ENCODE measurements at places on chromosomes 5 and 9.

DNA sequence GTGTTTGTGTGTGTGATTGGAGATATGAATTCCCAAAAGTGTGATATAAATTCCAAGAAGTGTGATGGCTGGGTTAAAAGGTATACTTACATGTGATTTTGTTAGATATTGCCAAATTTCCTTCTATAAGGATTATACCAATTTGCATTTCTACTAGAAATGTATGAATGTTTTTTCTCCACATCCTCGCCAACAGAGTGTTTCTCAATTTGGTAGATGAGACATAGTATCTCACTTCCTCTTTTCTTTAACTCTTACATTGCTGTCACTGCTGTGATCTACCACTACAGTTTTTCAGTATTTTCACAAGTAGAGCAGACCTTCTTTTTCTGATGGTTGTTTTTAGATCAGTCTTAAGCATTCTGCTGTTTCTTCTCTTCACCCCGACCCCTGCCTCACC is 111.3 kb downstream of the FER start:
- no peak for DNase-seq

GRCh38 chr9:93983875-93984274 is 28.7 kb upstream of the BARX1 start:
- no peak for DNase-seq

GRCh38 chr5:66932457-66932856 is 264.1 kb downstream of the CD180 start:
- DNase-seq: no peak

- no peak for DNase-seq
Measured at GRCh38 chr5:154970759-154971158, 29.9 kb downstream of the MRPL22 start.

GRCh38 chr9:86280580-86280979 is 1.8 kb downstream of the ISCA1 start:
- no peak for DNase-seq

- DNase-seq: no peak
Measured at GRCh38 chr5:17991775-17992174, 357.5 kb downstream of the TAF11L14 start.

- no peak for DNase-seq
Measured at GRCh38 chr9:893843-894420, 52.4 kb downstream of the DMRT1 start.

DNA sequence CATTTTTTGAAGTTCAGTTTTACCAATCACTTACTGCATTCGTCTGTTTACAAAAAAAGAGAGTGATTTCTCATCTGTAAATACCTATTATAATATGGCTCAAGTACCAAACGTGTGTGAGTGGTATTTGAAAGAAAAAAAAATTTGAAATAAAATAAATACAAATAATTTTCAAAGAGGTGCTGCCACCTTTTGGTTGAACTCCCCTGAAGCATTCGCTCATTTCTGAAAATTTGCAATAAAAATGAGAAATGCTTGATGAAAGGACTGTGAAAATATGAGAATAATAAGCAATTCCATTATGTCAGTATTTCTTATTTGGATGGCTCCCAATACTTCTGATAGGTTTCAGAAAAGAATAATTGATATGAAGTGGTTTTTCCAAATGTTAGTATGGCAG is 409.9 kb downstream of the CTNND2 start:
- no peak for DNase-seq

DNA sequence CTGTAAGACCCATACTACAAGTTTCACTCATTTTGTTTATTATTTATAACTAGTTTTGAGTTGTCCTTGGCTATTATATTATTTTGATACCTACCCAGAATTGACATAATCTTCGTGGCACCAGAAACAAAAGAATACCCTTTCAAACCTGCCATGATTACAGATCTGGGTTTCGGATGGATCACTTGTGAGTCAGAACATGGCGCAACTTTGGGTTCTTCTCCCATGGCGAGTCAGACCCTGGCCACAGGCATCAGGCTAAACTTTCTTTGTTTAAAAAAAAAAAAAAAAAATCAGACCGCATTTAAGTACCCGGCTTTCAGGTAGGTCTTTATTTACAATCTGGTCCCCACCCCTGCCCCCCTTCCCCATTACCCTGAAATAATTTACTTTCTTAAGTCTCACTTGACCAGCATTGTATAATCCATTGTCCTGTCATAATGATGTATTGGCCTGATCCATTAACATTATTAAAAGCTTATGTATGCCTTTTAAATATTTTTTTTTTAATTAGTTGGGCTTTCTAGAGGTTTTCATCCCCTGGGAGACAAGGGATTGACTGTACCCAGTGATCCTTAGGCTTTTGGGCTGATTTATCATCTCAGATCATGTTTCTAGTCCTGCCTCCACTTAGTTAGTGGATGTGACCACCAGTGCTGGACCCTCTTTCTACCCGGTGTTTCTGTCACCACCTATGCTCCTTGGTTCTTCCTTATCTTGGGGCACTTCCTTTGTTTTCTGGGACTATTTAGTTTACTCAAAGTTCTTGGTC is 43.9 kb downstream of the F2RL2 start:
- DNase-seq: no peak

DNA sequence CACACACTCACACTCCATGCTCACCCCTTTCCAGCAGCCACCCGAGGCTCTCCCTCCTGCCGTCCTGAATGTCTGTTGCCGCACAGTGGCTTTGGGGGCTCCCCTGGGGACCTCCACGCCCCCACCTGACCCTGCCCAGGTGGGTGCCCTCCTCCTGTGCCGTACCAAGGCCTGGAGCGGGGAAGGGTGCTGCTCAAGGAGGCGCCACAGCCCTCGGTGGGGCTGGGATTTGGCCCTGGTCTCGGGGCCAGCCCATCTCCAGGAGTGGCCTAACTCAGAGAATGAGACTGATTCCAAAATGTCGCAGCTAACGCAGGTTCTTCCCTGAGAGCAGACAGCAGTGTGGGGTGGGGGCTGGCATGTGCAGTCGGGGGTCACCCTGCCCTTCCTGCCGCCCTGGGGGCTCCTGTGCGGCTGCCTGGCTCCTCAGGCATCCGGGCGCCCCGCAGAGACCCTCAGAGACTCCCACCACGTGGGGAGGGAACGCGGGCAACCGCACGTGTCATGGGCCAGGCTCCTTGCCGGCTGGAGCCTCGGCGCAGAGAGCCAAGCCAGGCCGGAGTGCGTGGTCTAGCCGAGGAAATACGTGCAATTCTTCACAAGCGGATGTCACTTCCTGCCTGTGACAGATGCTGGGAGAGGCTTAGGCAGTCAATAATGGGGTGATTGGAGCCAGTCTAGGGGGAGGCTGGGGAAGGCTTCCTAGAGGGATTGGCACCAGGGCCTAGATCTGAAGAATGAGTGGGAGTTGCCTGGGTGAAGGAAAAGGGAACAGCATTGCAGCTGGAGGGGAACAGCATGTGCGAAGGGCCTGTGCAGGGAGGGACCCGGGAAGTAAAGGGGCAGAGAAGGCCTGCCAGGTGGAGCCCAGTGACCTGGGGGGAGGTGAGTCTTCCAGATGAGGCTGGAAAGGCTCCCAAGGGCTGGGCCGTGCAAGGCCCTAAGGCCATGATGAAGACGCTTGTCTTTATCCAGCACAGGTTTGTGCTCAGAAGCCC is 44.1 kb downstream of the C9orf50 start:
- no peak for DNase-seq

DNA sequence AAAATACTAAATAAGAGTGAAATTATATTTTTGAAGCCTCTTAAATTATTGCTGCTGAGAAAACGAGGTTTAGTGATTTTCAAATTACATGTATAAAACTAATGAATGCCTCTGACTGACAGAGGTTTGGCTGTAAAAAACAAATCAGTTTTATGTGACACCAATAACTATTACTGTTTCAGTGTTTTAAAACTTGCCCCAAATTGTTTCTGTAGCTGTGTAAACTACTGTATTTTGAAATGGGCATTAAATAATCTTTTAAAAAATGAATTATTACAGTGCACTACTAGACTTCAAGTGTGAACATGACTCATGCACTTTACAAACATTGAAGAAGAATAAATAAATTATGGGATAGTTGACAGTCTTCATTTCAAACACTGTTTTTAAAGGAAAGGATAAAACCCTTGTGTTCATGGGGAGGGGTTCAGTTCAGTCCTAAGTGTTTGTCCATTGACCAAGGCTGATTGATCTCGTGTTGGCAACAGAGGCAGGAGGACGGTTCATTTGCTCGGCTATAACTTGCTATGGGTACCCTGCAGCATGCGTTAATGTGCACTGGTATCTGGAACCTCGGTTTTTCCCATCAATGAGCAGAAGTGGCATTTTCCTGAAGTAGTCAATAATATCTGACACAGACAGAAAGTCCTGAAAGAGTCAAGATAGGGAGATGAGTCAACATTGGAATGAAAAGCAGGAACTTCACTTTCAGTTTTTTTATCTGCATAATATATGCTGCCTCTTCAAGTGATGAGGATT is 15.6 kb downstream of the C5orf58 start:
- DNase-seq: no peak

DNA sequence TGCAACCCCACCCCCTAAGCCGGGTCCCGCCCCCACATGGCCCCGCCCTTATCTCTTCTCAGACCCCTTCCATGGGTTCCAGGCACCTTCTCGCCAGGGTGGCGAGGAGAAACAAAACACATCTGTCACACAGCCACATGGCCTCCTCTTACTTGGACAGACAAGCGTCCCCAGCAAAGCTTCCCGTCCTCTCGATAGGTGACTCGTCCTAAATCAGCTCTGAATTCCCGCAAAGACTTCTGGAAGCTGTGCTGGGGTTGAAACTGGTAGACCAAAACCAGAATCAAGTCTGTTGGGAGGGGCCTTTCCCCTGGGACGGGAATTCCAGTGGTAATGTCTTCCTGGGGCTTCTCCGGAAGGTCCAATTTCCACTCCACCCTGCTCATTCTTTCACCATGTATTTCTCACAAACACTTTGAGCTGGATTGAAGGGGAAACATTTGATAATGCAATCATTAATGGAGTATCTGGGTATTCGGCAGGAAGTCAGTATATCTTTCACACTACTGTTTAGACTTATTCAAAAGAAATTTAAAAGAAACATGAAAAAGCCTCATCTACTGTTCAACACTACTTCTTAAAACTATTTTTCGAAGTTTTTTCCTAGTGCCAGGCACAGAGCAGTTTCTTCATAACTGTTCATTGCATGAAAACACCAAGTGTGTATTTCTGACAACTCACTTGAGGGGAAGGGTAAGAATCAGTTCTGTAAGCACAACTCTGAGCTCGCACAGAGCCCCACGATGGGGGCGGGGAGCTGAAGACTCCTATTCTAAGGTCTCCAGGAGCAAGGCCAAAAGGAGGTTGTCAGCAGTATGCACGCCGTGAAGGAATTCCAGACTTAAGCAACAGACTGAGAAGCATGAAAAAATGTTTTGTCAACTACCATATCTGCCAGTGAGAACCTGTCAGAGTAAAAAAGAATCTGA is 644 bp upstream of the CTNNAL1 start:
- no peak for DNase-seq

- DNase-seq: no peak
Measured at GRCh38 chr5:124839371-124839998, 93.0 kb upstream of the ZNF608 start.

GRCh38 chr9:135067096-135067710 is 20.3 kb upstream of the OLFM1 start:
- no peak for DNase-seq

GRCh38 chr9:110217656-110218099 is 9.7 kb upstream of the C9orf152 start:
- no peak for DNase-seq

GRCh38 chr5:54838843-54839242 is 146.6 kb downstream of the ESM1 start:
- no peak for DNase-seq

DNA sequence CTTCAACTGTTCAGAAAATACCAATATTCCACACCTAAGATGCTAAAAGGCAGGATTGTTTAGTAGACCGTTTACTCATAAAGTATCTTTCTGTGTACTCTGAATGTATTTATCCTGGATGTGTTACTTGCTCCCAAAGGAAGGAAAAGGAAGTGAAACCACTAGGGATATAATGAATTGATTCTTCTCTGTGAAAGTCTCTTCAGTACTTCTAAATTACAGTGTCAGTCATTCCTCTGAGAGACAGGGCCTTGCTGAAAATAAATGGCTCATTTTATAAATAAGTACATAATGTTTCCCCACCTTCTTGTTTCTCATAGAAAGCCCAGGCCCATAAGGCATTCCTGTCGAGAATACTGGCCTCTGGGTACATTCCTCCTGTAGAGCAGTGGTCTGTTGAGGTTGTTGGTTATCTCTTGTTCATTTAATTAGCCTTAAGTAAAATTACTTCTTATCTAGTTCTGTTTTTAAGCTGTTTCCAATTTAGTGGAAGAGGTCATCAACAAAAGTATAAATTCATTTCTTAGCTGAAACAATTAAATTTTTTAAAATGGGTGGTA is 1.6 kb downstream of the HAPLN1 start:
- no peak for DNase-seq

DNA sequence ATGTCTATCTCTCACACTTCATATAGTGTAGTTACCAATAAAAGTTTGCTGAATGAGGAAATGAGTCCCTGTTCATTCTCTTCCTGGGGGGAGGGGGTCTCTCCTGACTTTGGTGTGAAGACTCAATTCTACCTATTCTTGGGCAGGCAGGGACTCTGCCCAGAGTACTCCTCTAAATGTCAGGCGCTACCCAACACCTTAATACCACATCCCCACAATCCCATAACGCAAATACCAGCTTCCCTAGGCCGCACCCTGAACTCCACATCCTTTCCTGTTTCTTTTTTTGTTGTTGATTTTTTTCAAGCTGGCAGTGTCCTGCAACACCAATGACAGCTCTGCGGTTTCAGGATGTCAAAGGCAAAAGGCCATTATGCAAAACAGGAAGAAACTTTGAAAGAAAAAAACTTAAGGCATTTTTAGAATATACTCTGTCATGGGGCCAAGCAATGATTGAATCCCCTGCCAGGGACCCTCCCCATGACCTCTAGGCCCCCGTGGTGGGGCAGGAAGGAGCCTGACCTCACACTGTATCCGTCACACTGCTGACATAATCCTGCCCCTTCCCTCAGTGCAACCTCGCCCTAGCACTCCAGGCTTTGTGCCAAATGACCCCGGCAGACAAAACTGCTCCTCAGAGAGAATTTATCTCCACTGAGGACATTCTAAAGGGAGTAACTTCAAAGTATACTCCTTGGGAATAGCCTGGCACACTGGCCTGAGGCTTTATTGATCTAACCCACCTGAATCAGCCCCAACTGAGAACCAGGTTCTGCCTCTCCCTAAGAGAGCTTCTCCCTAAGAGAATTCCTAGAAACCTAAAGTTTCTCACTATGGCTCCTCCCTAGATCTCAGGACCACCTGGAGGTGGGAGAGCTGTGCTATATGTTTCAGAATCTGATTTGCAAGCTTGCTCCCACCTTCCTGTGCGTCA is 8.0 kb downstream of the B4GALT1 start:
- DNase-seq: peak; percentile 60

All from omental fat pad (tissue), 4 donors.